Substantia nigra (tissue), 51 donors: ENCODE measurements at places on chromosomes 12 and 14.

GRCh38 chr14:20969336-20969735, 14.0 kb downstream of the RNASE2 start:
- DNase-seq, result no peak

GRCh38 chr12:107448198-107448597, 237.4 kb upstream of the PWP1 start:
- no peak for DNase-seq

DNA sequence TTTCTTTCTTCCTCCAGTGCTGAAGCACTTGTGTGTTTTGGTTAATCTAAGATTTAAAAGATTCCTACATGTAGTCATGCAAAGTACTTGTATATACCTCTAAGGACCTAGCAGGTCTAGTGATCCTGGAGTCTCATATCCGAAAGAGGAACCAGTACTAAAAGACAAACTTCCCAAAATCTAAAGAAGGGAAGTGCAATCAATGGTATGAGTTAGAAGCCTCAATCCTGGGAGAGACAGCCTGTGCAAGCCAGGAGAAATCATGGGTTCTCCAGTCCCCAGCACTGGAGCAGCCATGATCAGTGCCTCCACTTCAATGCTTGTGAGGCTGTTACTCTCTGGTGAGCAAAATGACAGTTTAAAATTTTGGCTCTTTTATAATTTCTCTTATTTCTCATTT, 277.4 kb downstream of the DAD1 start:
- DNase-seq, result no peak

DNA sequence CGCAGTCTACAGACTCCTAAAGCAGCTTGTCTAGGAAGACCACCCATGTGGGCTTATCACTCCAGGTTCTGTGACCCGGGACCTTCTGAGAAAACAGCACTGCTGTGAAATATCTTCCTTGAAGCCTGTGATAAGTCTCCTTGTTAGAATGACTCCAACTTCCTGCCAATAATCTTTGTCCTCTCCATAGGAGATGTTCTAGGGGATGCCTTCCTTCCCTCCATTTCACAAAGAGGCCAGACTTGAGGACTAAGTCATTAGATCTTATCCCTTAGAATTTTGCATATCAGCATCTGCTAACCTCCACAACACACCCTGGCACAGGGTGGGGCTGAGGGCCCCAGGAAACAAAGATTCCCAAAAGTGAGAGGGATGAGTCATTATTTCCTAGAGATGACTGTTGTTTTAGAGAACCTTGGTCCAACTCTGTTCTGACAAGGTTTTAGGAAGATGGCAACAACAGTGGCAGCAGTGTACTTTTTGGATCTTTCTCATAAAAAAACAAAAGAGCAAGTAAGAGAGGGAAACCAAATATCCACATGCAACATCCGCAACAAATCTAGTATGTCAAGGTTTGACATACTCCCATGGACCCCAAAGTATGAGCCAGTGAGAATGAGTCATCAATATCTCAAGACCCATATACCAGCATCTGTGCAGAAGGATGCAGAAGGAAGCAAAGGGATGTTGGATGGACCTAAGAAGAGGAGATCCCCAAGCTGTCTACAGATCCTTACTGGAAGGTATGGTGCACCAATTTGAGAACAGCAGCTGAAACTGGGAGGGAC, 6.0 kb downstream of the LTB4R start:
- DNase-seq, result no peak

DNA sequence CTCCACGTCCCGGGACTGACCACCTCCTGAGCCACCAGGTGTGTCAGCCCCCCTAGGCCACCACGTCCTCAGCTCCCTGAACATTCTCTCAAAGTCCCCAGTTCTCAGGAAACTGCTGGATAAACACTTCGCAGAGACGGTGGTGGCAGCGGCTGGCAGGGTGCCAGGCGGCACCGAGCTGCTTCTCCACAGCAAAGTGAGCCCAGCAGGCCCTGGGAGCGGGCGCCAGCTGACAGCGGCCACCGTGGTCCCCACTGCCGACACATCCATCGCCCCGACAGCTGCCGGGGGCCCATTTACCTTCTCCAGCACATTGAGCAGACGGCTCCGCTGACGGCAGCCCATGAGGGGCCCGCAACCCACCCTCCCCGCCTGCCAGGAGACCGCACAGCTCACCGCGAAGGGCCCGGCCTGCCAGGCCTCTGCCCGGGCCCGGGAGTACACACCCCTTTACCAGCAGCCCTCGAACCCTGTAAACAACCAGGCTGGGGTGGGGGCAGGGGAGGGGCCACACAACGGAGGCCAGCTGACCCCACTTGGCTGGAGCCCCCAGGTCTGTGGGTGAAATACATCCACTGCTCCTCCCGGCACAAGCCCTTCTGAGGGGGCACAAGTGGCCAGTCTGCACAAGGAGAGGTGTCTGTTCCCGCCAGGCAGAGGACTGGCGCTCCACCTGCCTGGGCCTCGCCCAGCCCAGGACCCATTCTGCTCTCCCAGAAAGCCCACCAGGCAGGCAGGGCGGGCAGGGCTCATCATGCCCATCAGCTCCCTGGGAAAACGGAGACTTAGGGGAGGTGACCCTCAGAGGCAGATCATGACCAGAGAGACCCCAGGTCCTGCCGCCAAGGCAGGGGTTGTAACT, 10.5 kb downstream of the AKT1 start:
- DNase-seq, result no peak

DNA sequence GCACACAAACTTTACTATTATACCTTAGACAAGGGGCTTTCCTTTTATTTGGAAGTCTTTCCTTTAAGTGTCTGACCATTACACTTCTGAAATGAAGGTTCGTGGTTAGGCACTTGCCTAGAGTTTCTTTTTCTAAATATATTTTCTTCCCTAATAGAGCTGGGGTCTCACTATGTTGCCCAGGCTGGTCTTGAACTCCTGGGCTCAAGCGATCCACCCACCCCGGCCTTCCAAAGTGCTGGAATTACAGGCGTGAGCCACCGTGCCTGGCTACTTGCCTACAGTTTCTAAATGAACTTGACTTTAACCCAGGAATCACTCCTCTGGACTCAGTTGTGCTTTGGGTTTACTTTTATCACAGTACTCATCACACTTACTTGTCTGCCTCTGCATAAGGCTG, 57.6 kb downstream of the PEBP1 start:
- DNase-seq, result no peak

- DNase-seq, result no peak
These were observed 168.6 kb downstream of the ALX1 start for GRCh38 chr12:85448548-85449139.

- peak; percentile 19 for DNase-seq
These were observed 120.9 kb downstream of the TMEM132C start for GRCh38 chr12:128387811-128388422.

DNA sequence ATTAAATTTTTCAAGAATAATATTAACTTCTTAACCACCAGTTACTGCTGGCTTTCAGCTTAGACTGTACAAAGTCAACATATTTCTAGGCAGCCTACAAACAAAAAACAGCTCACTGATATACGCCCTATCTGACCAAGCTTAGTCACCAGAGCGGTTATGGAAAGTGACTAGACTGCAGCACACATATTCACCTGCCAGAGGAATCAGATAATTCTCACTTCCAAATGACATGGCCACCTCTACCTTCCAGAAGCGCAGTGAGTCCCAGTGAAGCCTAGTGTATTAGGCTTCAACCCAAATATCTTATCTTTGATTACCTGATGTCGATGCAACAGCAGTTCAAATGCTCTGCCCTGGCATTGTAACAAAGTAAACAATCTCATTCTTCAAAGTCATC, 8.5 kb downstream of the STXBP6 start:
- DNase-seq, result no peak

- DNase-seq, result no peak
These were observed 17.2 kb downstream of the NT5DC3 start for GRCh38 chr12:103823871-103824270.

GRCh38 chr12:59699421-59700152, 103.8 kb downstream of the SLC16A7 start:
- DNase-seq, result no peak

GRCh38 chr14:92122761-92123160, 992 bp downstream of the CPSF2 start:
- no peak for DNase-seq

DNA sequence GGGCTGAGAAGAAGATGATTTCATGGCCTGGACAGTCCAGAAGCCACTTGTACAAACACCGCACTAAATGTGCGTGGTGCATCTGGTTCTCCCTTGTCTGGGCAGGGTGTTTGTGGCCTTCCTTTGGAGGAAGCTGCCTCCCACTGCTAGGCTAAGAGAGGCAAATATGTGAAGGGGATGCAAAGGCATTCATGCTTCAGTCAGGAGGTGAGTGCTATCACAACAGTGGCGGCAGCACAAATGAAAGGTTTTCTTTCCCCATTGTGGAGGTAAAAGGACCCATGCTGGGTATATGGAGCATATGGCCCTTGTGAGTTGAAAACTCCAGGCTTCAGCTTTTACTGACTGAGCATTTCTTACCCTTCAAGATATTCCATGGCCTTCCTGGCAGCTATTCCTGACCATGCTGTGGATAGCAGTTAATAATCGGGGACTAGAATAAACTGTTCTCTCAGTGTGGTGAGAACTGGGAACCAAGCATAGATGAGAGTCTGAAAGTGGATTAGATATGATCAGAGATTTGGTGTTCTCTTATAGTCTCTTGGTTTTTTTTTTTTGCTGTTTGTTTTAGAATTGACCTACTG, 69.9 kb downstream of the MYRFL start:
- DNase-seq, result no peak

DNA sequence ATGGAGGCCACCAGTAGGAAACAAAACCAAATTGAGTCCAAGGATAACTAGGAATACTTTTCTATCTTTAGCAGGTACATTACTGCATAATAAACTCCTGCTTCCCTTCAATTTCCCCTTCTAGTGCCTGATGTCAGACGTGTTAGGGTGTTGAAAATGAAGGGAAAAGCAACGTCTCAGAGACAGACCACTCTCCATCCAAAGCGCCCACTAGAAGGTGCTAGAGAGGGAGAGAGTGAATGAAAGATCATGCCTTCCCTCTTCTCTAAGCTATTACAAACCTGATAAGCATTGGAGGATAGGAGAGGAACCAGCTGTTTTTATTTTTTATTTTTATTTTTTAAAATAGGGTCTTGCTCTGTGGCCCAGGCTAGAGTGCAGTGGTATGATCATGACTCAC, 64.1 kb downstream of the ZNF641 start:
- no peak for DNase-seq

- DNase-seq, result no peak
These were observed 1337.4 kb downstream of the FSCB start for GRCh38 chr14:43169722-43170121.

- no peak for DNase-seq
These were observed 160.5 kb upstream of the DIO3 start for GRCh38 chr14:101400830-101401229.

GRCh38 chr12:27966870-27967269, 5.7 kb downstream of the PTHLH start:
- DNase-seq, result no peak

DNA sequence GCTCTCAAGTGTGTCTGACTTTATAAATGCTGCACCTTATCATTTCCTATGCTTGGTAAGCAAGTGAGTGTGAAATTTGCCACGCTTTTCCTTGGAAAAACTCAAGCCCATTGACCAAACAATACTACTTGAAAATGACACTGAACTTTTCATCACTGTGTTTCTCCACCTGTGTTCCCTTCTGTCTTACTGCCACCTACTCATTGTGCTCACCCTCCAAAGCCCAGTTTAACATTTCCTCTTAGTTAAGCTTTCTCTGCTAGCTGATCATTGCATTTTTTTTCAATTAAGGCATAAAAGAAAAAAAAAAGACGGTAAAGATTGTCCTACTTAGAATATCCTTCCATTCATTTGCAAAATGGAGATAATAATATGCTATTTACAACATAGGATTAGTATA, 445.7 kb downstream of the DPF3 start:
- DNase-seq, result no peak

- no peak for DNase-seq
These were observed 10.0 kb upstream of the TEX22 start for GRCh38 chr14:105388110-105388951.

- no peak for DNase-seq
These were observed 25.4 kb downstream of the ATG14 start for GRCh38 chr14:55386037-55386808.

DNA sequence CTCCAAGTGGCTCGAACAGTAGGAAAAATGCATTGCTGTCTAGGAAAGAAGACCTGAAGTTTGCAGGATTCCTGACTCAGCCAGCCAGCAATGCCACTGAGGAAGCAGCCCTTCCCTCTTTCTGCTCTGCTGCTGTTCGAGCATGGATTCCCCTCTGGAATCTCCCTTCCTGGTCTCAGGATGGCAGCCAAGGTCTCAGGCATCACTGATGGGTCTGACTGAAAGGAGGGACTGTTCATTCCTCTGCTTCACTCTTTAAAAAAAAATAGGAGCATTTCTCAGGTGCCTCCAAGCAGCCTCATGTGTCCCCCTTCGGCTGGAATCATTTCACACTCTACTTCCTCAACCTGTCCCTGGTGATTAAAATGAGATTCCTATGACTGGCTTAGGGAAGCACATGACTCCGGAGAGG, 62.4 kb downstream of the SLC15A4 start:
- DNase-seq, result no peak

GRCh38 chr12:38124247-38125012, 192.1 kb upstream of the ALG10B start:
- DNase-seq, result no peak

DNA sequence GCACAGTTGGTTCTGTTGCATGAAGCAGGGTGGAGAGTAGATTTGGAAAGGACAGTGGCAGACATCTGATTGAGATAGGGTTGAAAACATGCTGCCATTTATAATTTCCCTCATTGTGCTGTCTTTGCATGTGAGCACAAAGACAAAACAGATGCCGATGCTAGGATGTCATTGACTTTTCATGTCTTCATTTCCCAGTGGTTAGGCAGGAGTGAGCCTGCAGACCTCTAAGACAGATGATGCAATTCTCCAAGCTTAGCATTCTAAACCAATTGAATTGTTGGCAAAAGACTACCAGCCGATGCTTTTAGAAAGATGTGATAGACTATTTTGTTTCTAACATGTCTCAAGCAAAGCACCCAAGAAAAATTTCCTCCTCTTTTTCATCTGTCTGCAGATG, 37.1 kb upstream of the PELI2 start:
- DNase-seq, result no peak
